HTR-8/SVneo (cell line): ENCODE measurements at places on chromosomes 1 and 21.
A peak's percentile ranks its signal among the peaks of the same experiment; 100 is the strongest.

DNA sequence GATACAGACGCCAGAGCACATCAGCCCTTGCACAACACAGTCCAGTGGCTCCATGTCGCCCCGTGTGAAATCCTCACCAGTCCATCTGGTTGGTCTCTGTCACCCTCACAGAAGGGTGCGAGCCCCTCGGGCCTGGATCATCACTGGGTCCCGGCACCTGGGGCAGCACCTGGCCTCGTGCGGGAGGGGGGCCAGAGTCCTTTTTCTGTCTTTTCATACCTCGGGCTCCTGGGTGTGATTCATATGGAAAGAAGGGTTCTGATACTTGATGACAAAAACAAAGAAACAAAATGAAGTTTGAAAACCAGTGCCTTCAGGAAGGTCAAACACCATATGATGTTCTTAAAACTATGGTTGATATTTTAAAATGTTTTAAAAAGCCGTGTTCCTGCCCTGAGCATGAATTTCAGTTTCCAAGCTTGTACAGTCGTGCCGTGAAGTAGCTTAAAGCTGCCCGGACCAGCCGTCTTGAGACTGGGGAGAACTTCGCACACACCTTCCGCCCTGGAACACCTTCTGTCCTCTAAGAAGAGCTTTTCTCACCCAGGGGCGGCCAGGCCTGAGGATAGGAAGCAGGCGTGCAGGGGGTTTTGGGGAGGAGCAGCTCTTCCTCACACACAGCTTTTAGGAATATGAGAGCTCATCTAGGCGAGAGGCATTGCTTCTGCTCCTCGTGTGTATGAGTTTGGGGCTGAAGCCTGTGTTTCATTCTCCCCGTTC is 35.2 kb downstream of the SLC37A1 start:
- no peak for DNase-seq

GRCh38 chr1:71835442-71835813 is 446.9 kb downstream of the NEGR1 start:
- DNase-seq, result no peak

GRCh38 chr1:38908821-38909220 is 27.4 kb upstream of the GJA9 start:
- no peak for DNase-seq

DNA sequence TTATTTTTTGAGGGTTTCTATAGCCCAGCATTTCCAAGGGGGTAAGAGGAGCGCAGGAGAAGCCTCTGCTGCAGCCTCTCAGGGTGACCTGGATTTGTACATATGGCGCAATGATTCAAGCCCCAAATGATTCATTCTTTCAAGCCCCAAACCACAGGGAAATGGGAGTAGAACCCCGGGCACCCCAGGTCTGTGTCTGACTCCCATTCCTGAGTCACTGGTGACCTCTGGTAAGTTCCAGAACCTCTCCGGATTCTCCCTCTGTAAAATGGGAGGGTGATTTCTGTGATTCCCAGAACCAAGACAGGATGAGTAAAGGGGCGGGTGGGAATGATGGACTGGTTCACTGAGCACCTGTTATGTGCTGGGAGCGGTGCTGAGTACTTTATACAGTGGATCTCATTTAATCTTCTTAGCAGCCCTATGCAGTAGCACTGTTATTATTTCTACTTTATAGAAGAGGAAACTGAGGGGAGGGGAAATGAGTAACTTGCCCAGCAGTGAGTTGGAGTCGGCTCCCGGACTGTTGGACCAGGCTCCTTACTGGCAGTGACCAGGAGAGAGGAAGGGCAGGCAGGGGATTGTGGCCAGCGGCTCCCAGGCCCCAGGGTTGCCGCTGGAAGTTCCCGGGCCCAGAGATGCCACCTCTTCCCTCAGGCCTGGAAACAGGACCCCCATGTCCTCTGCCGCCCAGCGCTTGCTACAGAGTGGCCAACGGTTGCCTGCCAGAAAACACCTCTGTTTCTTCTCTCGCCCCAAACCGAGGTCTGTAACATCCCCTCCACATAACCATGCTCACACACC is 20.3 kb upstream of the SLC26A9 start:
- DNase-seq, result no peak

- DNase-seq, result no peak
Observed at GRCh38 chr21:36169470-36170128, 13.0 kb downstream of the DOP1B start.

DNA sequence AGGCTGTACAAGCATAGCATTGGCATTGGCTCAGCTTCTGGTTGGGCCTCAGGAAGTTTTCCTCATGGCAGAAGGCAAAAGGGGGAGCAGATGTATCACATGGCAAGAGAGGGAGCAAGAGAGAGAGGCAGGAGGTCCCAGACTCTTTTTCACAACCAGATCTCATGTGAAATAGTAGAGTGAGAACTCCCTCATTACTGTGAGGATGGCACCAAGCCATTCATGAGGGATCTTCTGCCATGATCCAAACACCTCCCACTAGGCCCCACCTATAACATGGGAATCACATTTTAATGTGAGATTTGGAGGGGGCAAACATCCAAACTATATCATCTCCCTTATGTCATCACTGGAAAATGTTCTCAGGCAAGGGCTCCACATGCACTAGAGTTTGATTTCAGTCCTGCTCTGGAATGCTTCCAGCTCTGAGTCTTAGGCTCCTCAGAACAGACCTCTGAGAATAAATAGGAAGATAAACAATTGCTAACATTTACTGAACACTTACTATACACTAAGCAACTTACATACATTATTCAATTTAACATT is 39.4 kb upstream of the VTCN1 start:
- no peak for DNase-seq

- DNase-seq, result no peak
Observed at GRCh38 chr1:200949626-200950025, 54.9 kb downstream of the INAVA start.

- peak; percentile 8 for DNase-seq
Observed at GRCh38 chr1:84174051-84174556, 30.0 kb downstream of the PRKACB start.

DNA sequence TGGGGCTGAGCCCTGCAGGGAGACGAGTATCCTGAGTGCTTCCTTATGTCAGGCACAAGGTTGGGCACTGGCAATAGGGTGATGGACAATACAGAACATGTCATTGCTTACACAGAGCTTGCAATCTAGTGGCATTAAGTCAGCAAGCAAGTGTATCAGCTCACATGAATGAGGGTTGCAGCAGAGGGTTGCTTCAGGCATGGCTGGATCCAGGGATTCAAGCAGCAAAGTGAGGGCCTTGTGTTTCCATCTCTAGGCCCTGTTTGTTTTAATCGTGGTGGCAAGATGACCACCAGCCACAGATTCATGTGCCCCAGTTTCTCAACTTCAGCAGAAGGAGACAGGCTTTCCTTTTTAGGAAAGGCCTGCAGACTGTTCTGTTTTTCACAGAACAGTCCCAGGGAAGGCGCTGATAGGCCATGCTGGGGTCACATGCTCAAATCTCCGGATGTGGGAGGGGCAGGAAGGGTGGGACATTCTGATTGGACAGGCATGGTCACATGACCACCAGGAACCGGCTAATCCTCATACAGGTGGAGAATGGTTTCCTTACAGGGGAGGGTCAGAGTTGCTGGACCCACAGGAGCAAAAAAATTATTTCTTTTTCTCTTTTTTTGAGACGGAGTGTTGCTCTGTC is 14.4 kb downstream of the PLOD1 start:
- DNase-seq, result no peak
